Suppressor macrophage treated with lipopolysaccharide for 1 hour (primary cell): ENCODE measurements at places on chromosomes 13 and 19.

GRCh38 chr19:15210323-15210781 is 9.6 kb upstream of the NOTCH3 start:
- DNase-seq, result peak; percentile 98

- peak; percentile 69 for DNase-seq
Measured at GRCh38 chr19:5718037-5718578, 1.8 kb downstream of the LONP1 start.

DNA sequence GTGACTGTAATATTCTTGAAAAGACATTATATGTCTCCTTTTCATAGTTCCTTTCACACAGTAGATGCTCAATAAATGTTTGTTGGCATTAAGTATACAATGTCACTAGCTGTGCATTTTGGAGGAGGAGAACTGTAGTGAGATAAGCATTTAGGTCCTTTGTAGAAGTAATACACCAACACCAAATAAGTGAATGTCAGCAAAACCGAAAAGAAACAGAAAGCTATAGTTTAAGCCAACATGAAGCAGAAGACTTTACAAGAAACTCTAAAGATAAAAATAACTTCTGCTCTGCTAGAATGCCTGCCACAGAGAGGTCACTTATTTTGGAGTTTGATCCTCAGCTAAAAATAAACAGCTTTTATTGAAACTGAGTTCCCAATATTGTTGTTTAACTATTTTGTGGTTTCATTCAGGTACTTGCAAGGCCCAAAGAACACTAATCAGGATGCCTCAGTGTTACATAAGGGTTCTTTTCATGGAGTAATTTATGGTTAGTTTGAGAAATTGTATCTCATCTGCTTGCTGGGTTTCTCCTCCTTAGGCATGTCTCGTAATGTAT is 86.2 kb downstream of the STARD13 start:
- DNase-seq, result no peak

- no peak for DNase-seq
Measured at GRCh38 chr13:96661612-96662011, 332.7 kb downstream of the OXGR1 start.
